GM12878 (cell line): ENCODE measurements at places on chromosomes 1 and 21. TPM values are rescaled to one million over a fixed set of nuclear protein-coding genes. Genes with fewer than 3 reads are reported as not detected.

Gene NBPF6
- total RNA-seq: not detected in 2 replicates

Gene SERINC2
- 0.54 and 0.82 TPM in 2 replicates for total RNA-seq

DNA sequence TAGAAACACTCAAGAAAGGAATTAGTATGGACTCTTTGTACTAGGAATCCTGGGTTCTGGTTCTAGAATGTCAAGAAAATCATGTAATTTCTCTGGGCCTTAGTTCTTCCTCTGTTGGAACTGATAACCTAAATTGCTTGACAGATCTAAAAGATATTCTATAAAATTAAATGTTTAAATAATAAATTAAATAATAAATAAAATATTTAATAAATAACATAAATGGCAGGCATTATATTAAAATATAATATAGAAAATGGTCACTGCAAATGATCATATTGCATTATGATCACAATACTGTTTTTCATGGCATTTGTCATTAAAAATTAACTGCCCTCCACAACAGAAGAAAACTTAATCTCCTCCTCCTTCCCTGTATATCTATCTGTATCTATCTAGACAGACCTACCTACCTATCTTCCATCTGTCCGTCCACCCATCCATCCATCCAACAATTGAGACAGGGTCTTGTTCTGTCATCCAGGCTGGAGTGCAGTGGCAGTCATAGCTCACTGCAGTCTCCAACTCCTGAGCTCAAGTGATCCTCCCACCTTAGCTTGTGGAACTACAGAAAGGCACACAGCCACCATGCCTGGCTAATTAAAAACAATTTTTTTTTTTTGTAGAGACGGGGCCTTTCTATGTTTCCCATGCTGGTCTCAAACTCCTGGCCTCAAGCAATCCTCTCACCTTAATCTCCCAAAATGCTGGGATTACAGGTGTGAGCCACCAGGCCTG is 16.4 kb downstream of the NUCKS1 start:
- no peak overlapping the region for H3K27ac ChIP-seq
- DNase-seq: no peak
- no peak overlapping the region for H3K4me3 ChIP-seq
- H3K4me1 ChIP-seq: no peaks in the 10 kb centered on the region

DNA sequence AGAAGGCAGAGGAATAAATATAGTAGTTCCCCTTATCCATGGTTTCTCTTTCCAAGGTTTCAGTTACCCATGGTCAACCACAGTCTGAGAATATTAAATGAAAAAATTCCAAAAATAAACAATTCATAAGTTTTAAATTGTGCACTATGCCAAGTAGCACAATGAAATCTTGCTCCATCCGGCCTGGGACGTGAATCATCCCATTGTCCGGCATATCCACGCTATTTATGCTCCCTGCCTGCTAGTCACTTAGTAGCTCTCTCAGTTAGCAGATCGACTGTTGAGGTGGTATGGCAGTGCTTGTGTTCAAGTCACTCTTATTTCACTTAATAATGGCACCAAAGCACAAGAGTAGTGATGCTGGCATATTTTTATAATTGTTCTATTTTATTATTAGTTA is 58.6 kb upstream of the ARHGAP29 start:
- H3K4me1 ChIP-seq: no peaks in the 10 kb centered on the region
- H3K4me3 ChIP-seq: no peak overlapping the region
- no peak overlapping the region for H3K27ac ChIP-seq
- no peak for DNase-seq

- no peaks in the 10 kb centered on the region for H3K4me1 ChIP-seq
- DNase-seq: no peak
- peaks cover 8% of the 10 kb centered on the region; the same call in 1 of the 2 replicates for H3K36me3 ChIP-seq
- H3K4me3 ChIP-seq: no peak overlapping the region
Measured at GRCh38 chr1:1752190-1752589, 26.1 kb downstream of the NADK start.

Gene KRTAP10-10
- total RNA-seq: not detected in 2 replicates

DNA sequence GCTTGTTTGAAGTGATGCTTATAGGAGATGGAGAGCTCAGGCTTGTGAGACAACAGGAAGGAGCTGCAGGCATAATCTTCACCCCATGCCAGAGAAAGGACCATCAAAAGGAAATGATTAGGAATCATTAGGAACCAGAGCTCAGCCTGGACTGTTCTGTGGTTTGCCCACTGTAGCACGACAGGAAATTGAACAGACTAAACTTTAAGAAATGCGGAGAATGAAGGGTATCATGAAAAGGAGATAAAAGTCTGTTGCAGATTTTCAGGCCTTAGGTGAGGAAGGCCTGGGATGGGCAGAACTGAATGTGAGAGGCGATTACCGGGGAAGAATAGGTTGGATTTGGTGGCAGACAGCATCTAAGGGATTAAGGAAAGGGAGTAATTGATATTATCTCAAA is 292.0 kb upstream of the PLXNA2 start:
- no peaks in the 10 kb centered on the region for H3K4me1 ChIP-seq
- no peak overlapping the region for H3K27ac ChIP-seq
- no peaks in the 10 kb centered on the region for H3K36me3 ChIP-seq
- H3K4me3 ChIP-seq: no peak overlapping the region

Gene SPATC1L
- total RNA-seq: 9.5 and 11.2 TPM in 2 replicates

DNA sequence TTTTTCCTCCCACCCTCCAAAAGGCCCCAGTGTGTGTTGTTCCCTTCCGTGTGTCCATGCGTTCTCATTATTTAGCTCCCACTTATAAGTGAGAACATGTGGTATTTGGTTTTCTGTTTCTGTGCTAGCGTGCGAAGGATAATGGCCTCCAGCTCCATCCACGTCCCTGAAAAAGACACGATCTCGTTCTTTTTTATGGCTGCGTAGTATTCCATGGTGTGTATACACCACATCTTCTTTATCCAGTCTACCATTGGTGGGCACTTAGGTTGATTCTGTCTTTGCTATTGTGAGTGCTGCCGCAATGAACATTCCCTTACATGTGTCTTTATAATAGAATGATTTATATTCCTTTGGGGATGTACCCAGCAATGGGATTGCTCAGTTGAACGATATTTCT is 177.8 kb downstream of the ETS2 start:
- peaks cover 4% of the 10 kb centered on the region for H3K4me1 ChIP-seq
- H3K27ac ChIP-seq: no peak overlapping the region
- no peaks in the 10 kb centered on the region for H3K36me3 ChIP-seq
- no peak for DNase-seq
- H3K27me3 ChIP-seq: peaks cover 2% of the 10 kb centered on the region
- no peak overlapping the region for H3K4me3 ChIP-seq

Gene LIPI
- not detected in 2 replicates for total RNA-seq

- DNase-seq: no peak
- no peak overlapping the region for H3K4me3 ChIP-seq
- H3K27ac ChIP-seq: no peak overlapping the region
- H3K4me1 ChIP-seq: peaks cover 25% of the 10 kb centered on the region
- H3K36me3 ChIP-seq: no peaks in the 10 kb centered on the region
- no peaks in the 10 kb centered on the region for H3K27me3 ChIP-seq
Measured at GRCh38 chr1:202622388-202622787, 87.9 kb downstream of the SYT2 start.

- H3K4me3 ChIP-seq: no peak overlapping the region
- H3K36me3 ChIP-seq: no peaks in the 10 kb centered on the region
- no peaks in the 10 kb centered on the region; the same call in 1 of the 2 replicates for H3K27me3 ChIP-seq
Measured at GRCh38 chr1:21553116-21553926, 44.1 kb downstream of the ALPL start.

DNA sequence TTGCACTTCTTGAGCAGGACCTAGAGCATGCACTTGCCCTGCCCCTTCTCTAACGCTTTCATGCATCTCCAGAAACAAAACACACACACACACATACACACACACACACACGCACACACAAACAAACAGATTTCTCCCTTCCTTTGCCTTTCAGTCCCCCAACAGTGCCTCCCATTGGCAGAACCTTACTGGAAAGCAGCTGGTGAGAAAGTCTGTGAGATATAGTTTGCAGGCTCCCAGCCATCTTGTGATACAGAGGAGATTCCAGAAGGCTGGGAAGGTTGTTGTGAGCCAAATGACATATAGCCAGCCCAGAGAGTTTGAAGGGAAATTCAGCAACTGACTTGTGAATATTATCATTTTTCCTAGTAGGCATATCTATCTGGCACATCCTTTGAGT is 35.9 kb upstream of the ZRANB2 start:
- no peaks in the 10 kb centered on the region for H3K36me3 ChIP-seq
- no peaks in the 10 kb centered on the region for H3K27me3 ChIP-seq
- no peaks in the 10 kb centered on the region for H3K4me1 ChIP-seq
- H3K4me3 ChIP-seq: no peak overlapping the region
- no peak overlapping the region for H3K27ac ChIP-seq

- H3K27me3 ChIP-seq: no peaks in the 10 kb centered on the region
- H3K4me3 ChIP-seq: no peak overlapping the region
- H3K27ac ChIP-seq: no peak overlapping the region
Measured at GRCh38 chr1:226135059-226135651, 51.4 kb downstream of the ACBD3 start.

- H3K27ac ChIP-seq: peak overlapping the region; percentile 99
- H3K27me3 ChIP-seq: no peaks in the 10 kb centered on the region
- H3K4me1 ChIP-seq: peaks cover 14% of the 10 kb centered on the region
- H3K4me3 ChIP-seq: peak overlapping the region; percentile 96
- peaks cover 27% of the 10 kb centered on the region for H3K36me3 ChIP-seq
Measured at GRCh38 chr1:155309423-155310021, 856 bp downstream of the FDPS start.

DNA sequence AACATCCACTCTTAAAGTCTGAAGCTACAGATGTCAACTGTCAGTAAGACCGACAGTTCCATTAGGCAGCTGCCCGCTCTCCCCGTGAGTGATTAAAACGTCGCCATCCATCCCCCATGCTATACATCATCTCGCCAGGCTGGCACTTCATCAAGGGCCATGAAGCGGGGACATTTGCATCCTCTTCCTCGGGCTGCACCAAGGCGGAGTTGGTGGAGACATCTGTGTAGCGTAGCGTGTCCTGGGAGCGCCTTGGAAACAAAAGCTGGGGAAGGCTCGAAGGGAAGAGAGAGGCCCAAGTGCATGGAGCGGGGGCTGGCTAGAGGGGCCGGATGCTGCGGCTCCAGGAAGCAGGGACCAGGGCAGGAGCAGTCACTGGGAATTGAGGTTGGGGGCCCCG is 250.1 kb downstream of the KAZN start:
- no peaks in the 10 kb centered on the region for H3K4me1 ChIP-seq
- DNase-seq: no peak
- no peak overlapping the region for H3K27ac ChIP-seq
- no peak overlapping the region for H3K4me3 ChIP-seq
- no peaks in the 10 kb centered on the region for H3K27me3 ChIP-seq

Gene NBPF14
- total RNA-seq: 0.98 and 1.6 TPM in 2 replicates

- H3K4me3 ChIP-seq: no peak overlapping the region
- no peaks in the 10 kb centered on the region; the same call in 1 of the 2 replicates for H3K27me3 ChIP-seq
- no peaks in the 10 kb centered on the region for H3K4me1 ChIP-seq
- H3K27ac ChIP-seq: no peak overlapping the region
- no peak for DNase-seq
Measured at GRCh38 chr1:244210884-244211558, 159.9 kb downstream of the ZBTB18 start.

GRCh38 chr1:210132582-210132981 is 100.0 kb upstream of the SERTAD4 start:
- no peak overlapping the region for H3K4me3 ChIP-seq
- H3K27ac ChIP-seq: no peak overlapping the region
- no peaks in the 10 kb centered on the region for H3K36me3 ChIP-seq
- DNase-seq: no peak

- H3K27ac ChIP-seq: no peak overlapping the region
- H3K27me3 ChIP-seq: no peaks in the 10 kb centered on the region; the same call in 1 of the 2 replicates
- no peak for DNase-seq
- H3K36me3 ChIP-seq: no peaks in the 10 kb centered on the region
- H3K4me1 ChIP-seq: no peaks in the 10 kb centered on the region
Measured at GRCh38 chr1:44388551-44388950, 16.5 kb upstream of the RNF220 start.

DNA sequence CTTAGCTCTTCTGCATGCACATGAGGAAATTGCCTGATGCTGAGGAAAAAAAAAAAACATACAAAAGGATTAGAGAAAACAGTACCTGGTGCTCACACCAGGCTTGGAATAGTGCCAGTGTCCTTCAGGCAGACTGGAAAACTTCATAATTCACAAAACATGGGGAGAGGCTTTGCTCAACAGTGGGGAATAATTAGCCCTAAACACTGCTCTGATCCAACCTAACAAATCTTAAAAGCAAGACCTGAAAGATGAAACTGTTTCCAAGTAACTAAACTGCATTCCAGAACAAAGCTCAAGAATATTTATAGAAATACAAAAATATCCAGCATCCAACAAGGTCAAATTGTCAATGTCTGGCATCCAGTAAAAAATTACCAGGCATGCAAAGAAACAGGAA is 124.8 kb downstream of the AK5 start:
- DNase-seq: no peak
- H3K4me1 ChIP-seq: no peaks in the 10 kb centered on the region
- H3K27me3 ChIP-seq: no peaks in the 10 kb centered on the region
- no peak overlapping the region for H3K27ac ChIP-seq

Gene BEND5
- total RNA-seq: not detected in 2 replicates

DNA sequence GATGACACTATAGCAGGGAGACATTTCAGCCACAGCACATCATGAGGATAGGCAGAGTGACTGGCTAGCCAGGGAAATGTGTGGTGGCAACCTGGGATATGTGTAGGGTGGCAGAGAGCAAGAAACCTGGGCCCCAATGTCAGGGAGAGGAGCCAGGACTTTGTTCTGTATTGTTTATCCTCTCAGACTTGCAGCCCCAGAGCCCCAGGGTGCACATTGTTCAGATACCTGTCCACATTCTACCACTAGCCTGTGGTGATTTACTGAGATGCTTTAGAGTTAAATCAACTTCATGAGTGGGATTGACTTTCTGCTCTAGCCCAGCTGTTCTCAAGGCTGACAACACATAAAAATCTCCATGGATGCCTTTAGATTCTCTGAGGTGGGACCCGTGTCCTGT is 61.5 kb downstream of the MAB21L3 start:
- no peaks in the 10 kb centered on the region for H3K36me3 ChIP-seq
- H3K4me1 ChIP-seq: no peaks in the 10 kb centered on the region
- no peak overlapping the region for H3K4me3 ChIP-seq
- H3K27me3 ChIP-seq: no peaks in the 10 kb centered on the region; the same call in 1 of the 2 replicates
- no peak for DNase-seq

Gene SYCP1
- not detected in 2 replicates for total RNA-seq

DNA sequence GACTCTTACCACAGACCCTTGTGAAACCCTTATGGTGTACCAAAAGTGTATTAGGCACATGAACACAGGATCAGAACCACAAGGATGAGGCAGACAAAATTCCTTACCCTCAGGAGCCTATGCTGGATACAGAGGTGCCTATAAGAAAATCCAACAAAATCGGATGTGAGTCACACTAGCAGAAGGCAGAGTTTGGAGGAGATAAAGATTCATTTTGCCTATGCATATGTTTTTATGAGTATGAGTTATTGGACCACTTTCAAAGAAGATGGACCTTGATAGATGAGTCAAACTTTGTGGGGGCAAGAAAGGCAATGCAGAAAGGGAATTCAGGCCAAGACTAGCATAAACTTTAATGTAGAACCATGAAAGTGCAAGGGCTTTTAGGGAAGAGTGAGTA is 17.0 kb downstream of the CAMK1G start:
- no peak overlapping the region for H3K27ac ChIP-seq
- H3K36me3 ChIP-seq: no peaks in the 10 kb centered on the region
- no peaks in the 10 kb centered on the region for H3K4me1 ChIP-seq
- H3K27me3 ChIP-seq: no peaks in the 10 kb centered on the region
- no peak overlapping the region for H3K4me3 ChIP-seq

Gene BARHL2
- total RNA-seq: not detected in 2 replicates

Gene UMODL1
- total RNA-seq: 0.05 TPM in 1 of 2 replicates, not detected in the other

GRCh38 chr1:189027512-189027911 is 1450.2 kb downstream of the BRINP3 start:
- H3K36me3 ChIP-seq: no peaks in the 10 kb centered on the region
- H3K27me3 ChIP-seq: no peaks in the 10 kb centered on the region
- H3K4me1 ChIP-seq: no peaks in the 10 kb centered on the region
- H3K27ac ChIP-seq: no peak overlapping the region
- no peak for DNase-seq
- no peak overlapping the region for H3K4me3 ChIP-seq
